Cardiac muscle cell (in vitro differentiated cells and primary cell): ENCODE measurements at places on chromosomes 2 and 18. TPM values are rescaled to one million over a fixed set of nuclear protein-coding genes. Genes with fewer than 3 reads are reported as not detected.

- no peak for DNase-seq
- no peak overlapping the region for H3K4me3 ChIP-seq
- no peak overlapping the region for H3K27ac ChIP-seq
- H3K27me3 ChIP-seq: no peaks in the 10 kb centered on the region
- H3K36me3 ChIP-seq: no peaks in the 10 kb centered on the region
Observed at GRCh38 chr2:196435189-196435588, 204.3 kb upstream of the CCDC150 start.

The ABHD1 gene
- total RNA-seq: 0.27 and 0.56 TPM in 2 replicates

DNA sequence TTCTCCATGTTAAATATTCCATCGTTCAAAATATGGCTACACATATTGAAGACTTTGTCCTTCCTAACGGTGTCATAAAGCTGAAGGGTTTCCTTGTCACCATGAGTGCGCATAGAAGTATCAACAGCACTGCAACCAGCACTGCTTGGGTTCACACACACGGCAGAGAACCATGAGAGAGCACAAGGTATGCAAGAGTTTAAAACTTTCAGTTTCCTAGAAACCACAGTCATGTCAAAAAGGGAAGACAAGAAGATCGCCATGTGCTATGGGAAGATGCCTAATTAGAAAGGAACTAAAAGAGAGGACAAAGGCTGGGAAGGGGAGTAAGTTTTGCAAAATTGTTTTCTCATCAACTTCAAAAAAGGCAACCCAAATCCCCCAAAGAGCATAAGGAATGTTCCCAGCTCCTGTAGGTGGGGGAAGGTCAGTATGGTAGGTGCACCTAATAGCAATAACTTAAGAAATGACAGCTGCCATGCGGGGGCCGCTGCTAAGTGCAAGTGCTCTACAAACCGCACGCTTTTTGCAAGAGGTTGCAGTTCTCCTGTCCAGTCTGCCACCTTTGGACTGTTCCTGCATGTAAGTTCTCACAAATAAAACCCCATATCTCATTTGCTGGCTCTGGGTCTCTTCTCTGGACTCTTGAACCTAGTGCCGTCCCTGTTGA, 136.8 kb downstream of the TMEM163 start:
- H3K27me3 ChIP-seq: no peaks in the 10 kb centered on the region
- H3K27ac ChIP-seq: no peak overlapping the region
- DNase-seq: no peak
- no peaks in the 10 kb centered on the region for H3K4me1 ChIP-seq
- no peak overlapping the region for H3K4me3 ChIP-seq

GRCh38 chr2:29117636-29118303, 2.6 kb downstream of the CLIP4 start:
- DNase-seq: peak; percentile 51
- no peak overlapping the region for H3K27ac ChIP-seq
- peaks cover 3% of the 10 kb centered on the region for H3K4me1 ChIP-seq
- peaks cover 56% of the 10 kb centered on the region for H3K27me3 ChIP-seq
- H3K4me3 ChIP-seq: no peak overlapping the region

The KCNK3 gene
- total RNA-seq: 2.9 and 6.2 TPM in 2 replicates

The CD28 gene
- total RNA-seq: not detected in 2 replicates

The UPP2 gene
- not detected in 2 replicates for total RNA-seq

DNA sequence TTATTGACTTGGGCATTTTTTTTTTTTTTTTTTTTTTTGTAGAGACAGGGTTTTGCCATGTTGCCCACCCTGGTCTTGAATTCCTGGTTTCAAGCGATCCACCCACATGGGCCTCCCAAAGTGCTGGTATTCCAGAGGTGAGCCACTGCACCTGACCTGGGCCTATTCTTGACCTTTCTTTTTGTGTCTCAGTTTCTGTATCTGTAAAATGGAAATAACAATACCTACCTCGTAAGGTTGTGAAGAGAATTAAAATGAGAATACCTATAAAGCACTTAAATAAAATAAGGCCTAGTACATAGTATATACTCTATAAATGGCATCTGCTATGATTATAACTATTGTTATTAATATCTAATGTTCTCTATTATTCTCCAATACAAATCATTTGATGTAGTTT, 15.7 kb downstream of the MAP4K3 start:
- H3K27me3 ChIP-seq: no peaks in the 10 kb centered on the region
- H3K4me1 ChIP-seq: peaks cover 39% of the 10 kb centered on the region
- H3K36me3 ChIP-seq: no peaks in the 10 kb centered on the region
- no peak for DNase-seq
- H3K27ac ChIP-seq: no peak overlapping the region
